Skeletal muscle cell (primary cell): ENCODE measurements at places on chromosomes 4 and X.

GRCh38 chr4:156774422-156774821 is 197.2 kb downstream of the PDGFC start:
- peak; percentile 91 for DNase-seq

GRCh38 chr4:140037353-140038030 is 116.5 kb downstream of the MAML3 start:
- peak; percentile 69 for DNase-seq

DNA sequence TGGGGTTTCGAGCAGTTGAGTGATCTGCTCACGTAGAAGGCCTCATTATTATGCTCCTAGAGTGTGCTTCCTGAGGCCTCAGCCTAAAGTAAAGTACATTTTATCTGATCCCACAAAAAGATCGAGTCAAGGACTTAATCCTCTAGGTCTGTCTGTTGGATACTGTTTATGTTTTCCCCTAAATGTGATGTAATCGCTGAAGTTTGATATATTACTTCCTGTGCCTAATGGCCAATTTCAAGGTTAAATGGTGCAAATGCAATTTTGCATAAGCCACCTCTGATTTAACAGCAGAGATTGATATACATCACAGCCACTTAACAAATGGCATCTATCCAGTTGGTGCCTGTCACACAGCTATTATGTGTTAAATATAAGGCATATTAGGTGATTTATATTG is 19.4 kb upstream of the SERTM2 start:
- DNase-seq = no peak

DNA sequence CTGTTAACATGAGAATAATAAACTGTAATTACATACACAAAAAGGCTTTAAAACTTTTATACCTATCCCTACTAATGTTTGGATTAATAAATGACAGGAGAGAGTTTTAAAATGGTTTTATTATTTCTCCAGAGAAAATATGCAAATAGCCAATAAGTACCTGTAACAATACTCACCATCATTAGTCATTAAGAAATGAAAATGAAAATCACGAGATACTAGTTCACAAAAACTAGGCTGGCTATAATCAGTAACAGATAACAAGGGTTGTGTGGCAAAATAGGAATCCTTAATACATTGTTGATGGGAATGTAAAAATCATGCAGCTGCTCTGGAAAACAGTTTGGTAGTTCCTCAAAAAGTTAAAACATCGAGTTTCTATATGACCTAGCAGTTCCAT is 25.2 kb upstream of the AP1AR start:
- no peak for DNase-seq

GRCh38 chr4:182653596-182653995 is 263.6 kb downstream of the DCTD start:
- DNase-seq = peak; percentile 80

DNA sequence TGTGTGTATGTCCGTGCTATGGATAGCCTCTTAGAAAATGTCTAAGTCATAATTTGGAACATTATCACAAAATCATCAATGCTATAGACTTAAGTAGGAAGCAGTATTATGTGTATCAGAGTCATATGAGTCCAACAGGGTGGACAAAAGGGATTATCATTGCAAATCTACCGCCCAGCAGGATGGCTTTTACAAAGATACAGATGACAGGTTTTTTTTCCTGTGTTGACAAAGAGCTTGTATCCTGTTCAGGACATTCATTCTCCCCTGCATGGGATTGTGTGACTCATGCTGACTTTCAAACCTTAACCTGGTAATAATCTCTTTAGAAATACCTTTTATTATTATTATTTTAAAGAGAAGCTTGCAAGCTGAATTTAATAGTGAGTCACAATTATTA is 310.3 kb upstream of the GNPDA2 start:
- no peak for DNase-seq

DNA sequence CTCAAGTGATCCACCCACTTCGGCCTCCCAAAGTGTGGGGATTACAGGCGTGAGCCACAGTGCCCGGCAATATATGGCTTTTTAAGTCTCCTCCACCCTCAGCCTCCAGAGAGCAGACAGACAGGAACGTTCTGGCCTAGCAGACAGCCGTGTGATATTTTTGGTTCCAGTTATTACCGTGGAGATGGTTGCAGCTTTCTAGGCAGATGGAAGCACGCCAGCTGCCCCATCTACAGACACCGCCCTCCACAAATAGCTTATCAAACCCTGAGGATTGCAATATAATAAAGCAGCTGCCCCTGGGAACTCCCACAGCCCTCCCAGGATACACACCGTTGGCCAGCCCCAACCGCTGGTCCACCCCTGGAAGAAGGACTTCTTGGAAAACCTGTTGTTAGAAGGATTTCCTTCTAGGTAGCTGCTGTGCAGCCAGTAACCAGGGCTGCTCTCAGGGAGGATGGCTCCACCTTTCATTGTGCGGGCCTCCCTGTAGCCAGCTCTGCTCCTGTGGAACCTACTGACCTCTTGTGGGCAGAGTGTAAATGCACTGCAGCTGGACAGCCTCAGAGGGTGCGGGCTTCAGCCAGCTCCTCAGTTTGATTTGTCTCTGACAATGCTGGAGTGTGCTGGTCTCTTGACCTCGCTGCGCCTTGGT is 44.0 kb downstream of the SLC25A5 start:
- peak; percentile 18 for DNase-seq

- DNase-seq = no peak
Observed at GRCh38 chr4:75830906-75831305, 71.3 kb downstream of the PPEF2 start.

DNA sequence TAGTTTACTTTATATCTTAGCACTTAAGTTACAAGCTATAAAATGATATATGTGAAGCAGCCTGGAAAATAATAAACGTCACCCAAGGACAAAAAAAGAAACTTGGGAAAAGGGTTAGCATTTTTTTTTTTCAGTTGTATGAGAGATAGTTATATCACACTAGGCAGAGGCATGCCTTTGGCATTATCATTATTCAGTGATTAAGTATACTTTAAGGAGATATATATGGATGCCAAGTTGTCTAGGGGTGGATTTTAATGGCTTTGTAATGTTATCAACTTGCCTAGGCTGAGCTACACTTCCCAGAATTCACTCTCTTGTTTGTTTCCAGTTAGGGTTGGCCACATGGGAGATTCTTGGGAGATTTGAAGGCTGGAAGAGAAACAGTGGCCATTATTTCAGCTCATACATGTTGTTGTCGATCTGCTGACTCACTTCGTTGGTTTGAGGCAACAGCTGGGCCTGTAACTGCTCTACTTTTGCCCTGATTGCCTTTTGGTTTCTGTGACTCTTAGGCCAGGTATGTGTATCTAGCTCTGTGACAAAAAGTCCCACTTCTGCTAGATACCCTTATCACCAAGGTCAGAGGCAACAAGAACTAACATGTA is 11.5 kb upstream of the SRPX start:
- DNase-seq = peak; percentile 58

GRCh38 chr4:39497909-39498726 is 29.1 kb downstream of the UGDH start:
- DNase-seq = no peak

GRCh38 chrX:132505116-132505515 is 16.3 kb upstream of the MBNL3 start:
- DNase-seq = peak; percentile 36

DNA sequence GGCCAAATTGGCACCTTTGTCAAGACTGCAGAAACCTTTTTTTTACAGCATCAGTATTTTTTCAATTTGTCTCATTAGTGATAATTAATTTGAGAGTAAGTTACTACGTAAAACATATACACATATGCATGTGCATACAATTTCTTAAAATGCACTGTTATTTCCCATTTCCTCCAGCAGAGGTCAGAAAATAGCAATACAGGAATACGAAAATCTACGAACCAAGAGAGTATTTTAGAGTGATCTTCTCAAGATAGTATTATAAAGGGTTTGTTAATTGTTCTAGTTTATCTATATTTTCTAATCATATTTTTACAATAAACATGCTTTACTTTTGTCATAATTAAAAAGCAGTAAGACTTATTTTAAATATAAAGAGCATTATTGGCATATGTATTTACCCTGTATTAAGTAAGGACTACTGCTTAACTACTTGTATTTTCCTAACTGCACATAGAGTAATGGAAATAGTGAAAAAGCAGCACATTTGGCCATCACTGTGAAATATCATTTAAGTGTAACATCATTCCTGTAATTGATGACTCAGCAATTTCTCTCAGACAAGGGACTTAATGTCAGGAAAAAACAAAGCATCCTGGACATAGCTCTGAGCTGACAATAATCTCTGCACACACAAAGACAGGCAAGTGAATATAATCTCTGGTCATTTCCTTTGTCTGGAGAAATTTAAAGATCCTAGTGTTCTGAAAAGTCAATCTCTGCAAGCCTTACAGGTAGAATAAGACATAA is 45.6 kb downstream of the MAOB start:
- no peak for DNase-seq

DNA sequence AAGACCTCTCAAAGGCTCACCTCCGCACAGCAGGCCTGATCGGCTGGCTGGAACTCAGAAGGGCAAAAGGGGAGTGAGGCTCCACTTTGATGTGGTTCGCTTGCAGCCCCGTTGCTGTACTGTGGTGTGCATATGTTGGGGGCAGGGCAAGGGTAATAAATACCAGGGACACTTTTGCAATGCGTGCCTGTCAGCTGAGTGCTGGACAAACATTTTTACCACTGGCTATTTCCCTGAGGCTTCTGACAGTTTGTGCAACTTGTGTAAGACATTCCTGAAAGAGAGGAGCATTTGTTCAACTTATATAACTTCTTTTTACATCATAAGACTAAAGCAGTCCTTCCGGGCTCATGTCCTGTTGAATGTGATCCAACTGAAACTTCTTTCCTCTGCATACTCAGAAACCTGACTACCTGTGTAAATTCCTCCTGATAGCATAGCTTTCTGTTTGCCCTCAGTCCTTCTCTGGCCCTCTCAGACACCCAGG is 82.3 kb downstream of the SPRY1 start:
- peak; percentile 31 for DNase-seq

DNA sequence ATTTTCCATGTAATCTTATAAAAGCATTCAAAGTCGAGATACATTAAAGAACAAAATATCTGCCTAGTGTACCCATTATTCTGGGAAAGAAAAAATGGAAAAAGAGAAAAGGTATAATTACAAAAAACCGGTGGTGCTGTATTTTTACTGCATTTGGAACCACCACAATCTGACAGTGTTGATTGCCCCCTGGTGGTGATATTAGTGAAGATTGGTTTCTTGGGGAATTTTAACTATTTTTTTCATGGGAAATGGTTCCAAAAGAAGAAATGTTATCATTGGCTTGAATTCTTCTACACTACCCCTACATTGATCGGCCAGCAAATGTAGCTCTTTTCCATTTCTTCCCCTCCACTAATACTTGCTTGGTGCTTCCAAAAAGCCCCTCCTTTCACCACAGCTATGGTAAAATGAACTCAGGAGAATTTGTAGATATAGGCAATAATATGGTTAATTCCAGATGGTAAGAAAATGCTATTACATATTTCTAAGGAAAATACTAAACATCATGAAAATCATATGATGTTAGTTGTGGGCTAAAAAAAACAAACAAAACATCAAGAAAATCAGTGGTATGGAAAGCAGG is 50.0 kb downstream of the COX18 start:
- DNase-seq = no peak

DNA sequence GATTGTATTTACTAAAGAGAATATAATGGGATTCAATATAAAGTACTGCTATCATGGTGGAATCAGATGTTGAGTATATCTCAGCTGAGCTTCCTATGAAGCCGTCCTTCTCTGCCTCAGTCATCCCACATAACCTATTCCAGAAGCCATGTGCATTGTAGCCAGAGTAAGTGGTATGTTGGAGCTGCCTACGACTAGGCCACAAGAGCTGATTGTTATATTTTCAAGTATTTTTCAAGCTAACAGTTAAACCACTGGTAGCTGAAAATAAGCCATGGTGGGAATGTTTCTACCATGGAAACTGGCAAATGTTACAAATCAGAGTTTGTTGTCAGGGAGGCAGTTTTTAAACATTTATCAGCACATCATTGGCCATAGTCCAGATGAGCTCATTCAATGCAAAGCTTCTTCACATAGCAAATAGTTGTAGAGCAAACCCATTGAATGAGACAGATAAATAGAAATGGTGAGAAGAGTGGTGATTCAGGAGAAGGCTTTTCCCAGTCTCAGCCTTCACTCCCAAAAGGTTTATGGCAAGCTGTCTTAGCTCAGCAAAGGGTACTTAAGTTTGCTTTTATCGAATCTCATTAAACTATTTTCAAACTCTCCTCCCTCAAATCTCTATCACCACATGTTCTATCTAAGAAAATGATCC is 436.4 kb downstream of the PCDH19 start:
- no peak for DNase-seq

DNA sequence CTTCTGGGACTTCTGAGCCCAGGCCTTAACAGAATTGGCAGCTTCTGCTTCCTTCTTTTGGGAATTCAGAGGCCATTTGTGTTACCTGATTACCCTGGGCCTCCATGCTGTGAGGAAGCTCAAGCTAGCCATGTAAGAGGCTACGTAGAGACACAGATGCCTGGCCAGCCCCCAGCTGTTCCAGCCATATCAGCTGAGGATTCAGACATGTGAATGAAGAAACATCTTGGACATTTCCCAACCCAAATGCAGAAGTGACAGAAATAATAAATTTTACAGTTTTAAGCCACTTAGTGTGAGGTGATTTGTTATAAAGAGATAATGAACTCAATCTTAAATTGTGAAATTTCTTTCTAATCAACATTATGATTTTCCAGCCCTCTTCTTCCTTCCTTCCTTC is 18.7 kb upstream of the ZNF827 start:
- no peak for DNase-seq

GRCh38 chrX:130184857-130185256 is 13.1 kb downstream of the RAB33A start:
- DNase-seq = no peak

- no peak for DNase-seq
Observed at GRCh38 chr4:6634746-6635145, 5.7 kb upstream of the MRFAP1 start.

GRCh38 chrX:154308108-154308946 is 12.7 kb downstream of the TKTL1 start:
- no peak for DNase-seq

- no peak for DNase-seq
Observed at GRCh38 chr4:40196272-40196671, 559 bp upstream of the RHOH start.

- DNase-seq = no peak
Observed at GRCh38 chr4:49058306-49058705, 72.2 kb downstream of the CWH43 start.

DNA sequence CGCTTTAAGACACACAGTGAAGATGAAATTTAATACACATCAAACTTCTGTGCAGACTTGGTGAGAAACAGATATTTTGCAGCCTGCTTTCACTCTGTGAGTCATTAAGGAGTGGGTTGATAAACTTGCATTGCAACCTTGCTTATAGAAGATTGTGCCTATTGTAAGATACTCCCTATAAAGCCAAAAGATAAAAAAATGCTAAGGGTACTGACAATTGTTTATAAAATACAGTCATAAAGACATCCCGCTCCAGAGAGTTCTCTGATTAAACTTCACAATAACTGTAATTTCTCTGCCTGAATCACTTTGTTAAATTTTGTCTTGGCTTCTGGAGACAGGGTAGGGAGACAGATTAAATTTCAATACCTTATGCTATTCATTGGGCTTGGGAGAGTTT is 49.1 kb downstream of the GALNT7 start:
- peak; percentile 29 for DNase-seq

GRCh38 chr4:82090717-82091116 is 283.1 kb downstream of the HNRNPD start:
- no peak for DNase-seq
